ENCODE measurements at places on chromosomes 7 and 10.

GRCh38 chr10:68303849-68304412, 27.9 kb upstream of the HNRNPH3 start:
- DNase-seq = no peak

DNA sequence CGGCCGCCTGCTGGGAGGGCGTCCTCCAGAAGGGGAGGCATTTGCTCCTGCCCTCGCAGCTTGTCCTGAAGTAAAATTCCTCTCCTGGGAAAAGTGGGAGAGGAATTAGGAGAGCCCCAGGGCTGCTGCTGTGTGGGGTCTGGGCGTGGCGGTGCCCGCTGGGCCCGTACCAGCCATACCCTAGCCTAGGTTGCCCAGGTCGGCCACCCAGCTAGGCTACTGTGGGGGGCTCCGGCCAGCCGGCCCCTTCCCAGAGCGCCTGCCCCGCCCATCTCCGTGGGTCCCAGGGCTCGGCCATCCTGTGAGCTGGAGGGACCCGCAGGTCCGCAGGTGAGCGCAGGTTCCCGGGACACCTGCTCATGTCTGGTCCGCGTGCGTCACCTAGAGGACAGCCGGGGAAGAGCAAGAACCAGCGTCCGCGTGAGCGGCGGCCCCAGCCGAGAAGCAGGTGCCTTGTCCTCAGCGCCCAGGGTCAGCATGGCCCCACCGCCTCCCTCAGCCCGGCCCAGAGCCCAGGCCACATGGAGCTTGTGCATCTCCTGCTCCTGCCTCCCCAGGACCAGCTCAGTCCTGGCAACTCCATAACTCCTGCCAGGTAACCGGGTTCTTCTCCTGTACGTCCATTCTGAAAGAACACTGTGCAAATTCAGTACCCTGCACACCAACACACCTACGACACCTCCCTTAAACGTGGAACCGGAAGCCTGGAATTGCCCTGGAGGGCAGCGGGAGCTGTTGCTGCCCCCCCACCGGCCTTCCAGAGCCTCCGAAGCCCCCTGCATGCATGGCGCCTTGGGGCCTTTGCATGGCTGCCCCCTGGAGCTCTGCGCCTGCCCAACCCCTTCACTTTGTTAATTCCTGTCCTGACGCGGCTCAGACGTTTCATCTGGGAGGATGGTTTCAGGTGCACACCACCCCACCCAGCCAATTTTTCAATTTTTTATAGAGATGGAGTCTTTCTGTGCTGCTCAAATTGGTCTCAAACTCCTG, 22.8 kb upstream of the FOXL3 start:
- peak; percentile 18 for DNase-seq

DNA sequence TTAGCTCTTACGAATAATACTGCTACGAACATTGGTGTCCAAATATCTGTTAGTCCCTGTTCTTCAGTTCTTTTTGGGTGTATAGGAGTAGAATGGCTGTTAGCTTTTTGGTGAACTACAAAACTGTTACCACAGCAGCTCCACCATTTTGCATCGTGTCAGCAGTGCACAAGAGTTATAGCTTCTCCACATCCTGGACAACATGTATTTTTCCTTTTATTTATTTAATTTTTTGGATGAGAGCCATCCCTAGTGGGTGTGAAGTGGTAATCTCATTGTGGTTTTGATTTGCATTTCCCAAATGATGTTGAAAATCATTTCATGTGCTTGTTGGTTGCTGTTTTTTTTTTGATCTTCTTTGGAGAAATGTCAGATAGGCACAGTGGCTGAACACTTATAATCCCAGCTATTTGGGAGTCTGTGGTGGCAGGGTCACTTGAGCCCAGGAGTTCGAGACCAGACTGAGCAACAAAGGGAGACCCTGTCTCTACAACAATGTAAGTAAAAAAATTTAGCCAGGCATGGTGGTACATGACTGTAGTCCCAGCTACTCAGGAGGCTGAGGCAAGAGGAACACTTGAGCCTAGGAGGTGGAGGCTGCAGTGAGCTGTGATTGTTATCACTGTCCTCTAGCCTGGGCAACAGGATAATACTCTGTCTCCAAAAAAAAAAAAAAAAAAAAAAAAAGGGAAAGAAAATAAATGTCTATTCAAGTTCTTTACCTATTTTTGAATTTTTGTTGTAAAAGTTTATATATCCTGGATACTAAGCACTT, 31.7 kb downstream of the TRIM24 start:
- no peak for DNase-seq

DNA sequence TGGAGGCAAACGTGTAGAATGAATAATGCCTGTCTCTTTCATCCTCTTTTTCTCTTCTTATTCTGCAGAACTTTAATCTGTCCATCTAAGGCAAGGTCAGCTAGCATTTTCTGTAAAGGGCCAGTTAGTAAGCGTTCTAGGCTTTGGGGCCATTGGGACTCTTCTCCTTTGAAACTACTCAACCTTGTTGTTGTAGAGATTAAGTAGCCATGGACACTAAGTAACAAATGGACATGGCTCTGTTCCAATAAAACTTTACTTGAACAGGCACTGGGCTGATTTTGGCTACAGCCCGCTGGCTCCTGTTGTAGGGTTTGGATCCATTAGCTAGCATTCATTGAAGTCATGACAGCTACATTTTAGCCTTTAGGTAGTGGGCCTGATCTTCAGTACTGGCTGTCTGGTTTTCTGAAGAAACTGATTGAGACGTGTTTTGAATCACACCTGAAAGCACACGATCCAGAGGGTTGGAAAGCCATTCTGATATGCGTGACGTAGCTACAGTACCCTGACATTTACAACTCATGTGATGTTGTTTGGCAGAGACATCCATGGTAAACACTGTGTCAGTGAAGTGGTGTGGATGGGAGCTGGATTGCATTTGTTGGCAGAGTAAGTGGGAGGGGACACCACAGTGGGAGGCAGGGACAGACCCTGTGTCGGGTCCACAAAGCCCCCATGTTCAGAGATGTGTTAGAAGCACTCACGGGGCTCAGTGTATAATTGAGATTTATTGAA, 92.5 kb downstream of the MTPN start:
- no peak for DNase-seq

GRCh38 chr10:26621243-26621888, 76.1 kb upstream of the PDSS1 start:
- DNase-seq = no peak

GRCh38 chr10:35412900-35413491, 76.7 kb downstream of the CCNY start:
- no peak for DNase-seq

GRCh38 chr10:128854963-128855362, 612.1 kb upstream of the MGMT start:
- DNase-seq = peak; percentile 76

DNA sequence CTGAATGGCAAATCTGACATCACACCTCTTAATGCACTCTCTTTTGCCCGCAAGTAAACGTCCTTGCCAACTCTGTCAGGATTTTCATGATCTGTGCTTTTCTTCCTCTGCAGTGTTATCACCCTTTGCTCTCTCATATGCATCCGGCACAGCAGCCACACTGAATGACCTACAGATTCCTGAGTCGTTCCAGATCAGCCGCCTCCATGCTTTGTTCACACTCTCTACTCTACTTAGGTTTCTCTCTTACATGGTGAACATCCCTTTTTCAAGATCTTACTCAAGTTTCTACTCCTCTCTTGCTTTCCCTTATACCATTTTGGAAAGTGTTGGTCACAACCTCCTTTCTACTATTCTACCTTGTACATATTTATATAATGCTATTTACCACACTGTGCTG, 127.7 kb upstream of the AOAH start:
- DNase-seq = no peak

DNA sequence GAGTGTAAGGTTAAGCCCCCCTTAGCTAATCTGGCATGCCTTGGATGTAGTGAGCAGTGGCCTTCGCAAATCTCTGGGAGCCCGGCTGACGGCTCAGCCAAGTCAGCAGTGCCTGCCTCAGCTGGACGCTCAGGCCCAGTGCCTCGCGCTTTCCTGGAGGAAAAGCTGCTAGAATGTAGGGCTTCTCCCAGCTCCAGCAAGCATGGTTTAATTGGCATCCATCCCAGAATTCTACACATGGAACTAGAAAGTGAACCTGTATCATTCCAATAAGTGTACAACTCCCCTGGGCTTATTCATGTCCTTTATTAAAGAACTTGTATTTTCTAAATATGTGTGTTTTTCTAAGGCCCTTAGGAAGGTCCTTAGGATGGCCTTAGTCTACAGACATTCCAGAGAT, 287.8 kb upstream of the SHH start:
- peak; percentile 33 for DNase-seq

DNA sequence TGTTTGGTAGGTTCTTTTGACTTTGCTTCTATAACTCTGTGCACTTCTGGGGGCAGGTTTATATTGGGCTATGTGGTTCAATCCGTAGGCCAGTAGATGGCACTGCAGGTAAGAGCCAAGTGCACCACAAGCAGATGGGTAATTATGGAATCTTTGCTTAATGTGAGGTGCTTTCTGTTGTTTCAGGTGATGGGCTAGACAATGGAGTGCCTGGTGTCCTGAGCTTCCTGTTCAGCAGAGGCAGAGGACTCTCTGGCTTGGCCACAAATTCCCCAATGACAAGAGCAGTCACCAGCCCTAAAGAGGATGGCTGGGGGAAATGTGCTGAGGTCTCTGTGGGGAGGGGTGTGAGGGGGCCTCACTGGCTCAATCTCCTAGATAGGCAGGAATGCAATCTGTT, 455.0 kb downstream of the CCSER2 start:
- DNase-seq = peak; percentile 65

GRCh38 chr7:84069999-84070500, 124.5 kb downstream of the SEMA3A start:
- no peak for DNase-seq

- no peak for DNase-seq
Measured at GRCh38 chr10:51147644-51148399, 73.5 kb downstream of the PRKG1 start.

- DNase-seq = no peak
Measured at GRCh38 chr10:124465003-124465776, 3.6 kb downstream of the LHPP start.

Data from neural progenitor cell (in vitro differentiated cells).